Activated effector memory CD4-positive, alpha-beta T cell treated with Interleukin-2 at 50 U/mL for 16 hours (primary cell): ENCODE measurements at places on chromosomes 12 and 14.

GRCh38 chr12:119227292-119227691 is 48.6 kb downstream of the HSPB8 start:
- no peak for DNase-seq

- DNase-seq = peak; percentile 6
Observed at GRCh38 chr14:97299661-97300060, 502.5 kb downstream of the VRK1 start.

DNA sequence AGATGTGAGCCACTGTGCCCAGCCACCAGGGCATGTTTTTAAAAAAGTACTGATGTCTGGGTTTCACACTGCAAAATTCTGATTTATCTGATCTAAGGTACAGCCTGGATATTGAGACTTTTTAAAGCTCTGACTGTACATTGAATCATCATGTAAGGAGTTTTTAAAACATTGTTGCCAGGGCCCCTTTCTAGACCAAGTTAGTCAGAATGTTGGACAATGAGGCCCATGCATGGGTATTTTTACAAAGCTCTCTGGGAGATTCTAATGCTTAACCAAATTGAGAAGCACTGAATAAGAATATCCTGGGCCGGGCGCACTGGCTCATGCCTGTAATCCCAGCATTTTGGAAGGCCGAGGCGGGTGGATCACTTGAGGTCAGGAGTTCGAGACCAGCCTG is 16.7 kb downstream of the TMEM19 start:
- DNase-seq = no peak

DNA sequence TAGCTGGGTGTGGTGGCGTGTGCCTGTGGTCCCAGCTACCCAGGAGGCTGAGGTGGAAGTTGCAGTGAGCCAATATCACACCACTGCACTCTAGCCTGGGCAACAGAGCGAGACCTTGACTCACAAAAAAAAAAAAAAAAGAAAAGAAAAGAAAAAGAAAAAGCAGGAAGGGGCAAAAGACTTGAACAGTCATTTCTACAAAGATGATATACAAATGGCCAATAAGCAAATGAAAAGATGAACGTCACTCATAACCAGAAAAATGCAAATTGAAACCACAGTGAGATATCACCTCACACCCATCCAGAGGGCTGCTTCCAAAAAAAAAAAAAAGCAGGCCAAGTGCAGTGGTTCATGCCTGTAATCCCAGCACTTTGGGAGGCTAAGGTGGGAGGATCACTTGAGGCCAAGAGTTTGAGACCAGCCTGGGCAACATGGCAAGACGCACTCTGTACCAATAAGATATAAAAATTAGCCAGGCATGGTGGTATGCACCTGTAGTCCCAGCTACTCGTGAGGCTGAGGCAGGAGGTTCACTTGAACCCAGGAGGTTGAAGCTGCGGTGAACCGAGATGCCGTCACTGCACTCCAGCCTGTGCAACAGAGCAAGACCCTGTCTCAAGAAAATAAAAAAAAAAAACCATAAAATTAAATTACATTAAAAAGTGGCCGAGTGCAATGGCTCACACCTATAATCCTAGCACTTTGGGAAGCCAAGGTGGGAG is 20.5 kb downstream of the UBC start:
- DNase-seq = no peak
